ENCODE measurements at places on chromosomes 1 and 21.

- DNase-seq: no peak
Observed at GRCh38 chr1:245969283-245969682, 537.8 kb downstream of the SMYD3 start.

DNA sequence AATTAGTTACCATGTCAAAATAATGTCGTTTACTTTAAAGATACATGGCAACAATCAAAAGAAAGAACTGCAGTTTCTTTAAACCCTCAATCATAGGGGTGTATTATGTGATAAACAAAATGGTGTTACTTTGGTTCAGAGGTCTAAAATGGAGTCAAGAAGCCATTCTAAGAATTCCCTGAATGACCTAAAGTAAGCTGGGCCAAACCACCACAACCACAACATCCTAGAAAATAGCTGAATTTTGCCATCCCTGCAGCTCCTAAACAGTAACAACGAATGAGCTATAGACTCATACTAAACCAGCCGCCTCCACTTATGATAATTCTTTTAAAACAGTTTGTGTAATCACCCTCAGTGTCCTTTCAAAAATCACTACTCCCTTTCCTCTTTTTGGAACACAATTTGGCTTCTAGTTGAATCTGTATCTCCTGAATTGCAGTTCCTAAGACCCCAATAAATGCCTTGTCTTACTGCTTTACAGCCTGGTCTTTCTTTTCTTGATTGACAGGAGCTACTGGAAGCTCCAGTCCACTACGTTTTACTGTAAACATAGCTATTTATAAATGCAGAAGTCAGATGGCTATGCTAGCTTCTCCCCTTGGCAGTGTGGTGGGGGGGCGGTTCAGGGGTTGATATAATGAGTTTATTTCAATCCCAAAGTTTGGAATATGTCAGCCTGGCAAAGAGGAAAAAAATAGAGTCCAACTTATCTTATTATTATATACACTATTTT is 84.3 kb downstream of the PLPPR4 start:
- DNase-seq: no peak

DNA sequence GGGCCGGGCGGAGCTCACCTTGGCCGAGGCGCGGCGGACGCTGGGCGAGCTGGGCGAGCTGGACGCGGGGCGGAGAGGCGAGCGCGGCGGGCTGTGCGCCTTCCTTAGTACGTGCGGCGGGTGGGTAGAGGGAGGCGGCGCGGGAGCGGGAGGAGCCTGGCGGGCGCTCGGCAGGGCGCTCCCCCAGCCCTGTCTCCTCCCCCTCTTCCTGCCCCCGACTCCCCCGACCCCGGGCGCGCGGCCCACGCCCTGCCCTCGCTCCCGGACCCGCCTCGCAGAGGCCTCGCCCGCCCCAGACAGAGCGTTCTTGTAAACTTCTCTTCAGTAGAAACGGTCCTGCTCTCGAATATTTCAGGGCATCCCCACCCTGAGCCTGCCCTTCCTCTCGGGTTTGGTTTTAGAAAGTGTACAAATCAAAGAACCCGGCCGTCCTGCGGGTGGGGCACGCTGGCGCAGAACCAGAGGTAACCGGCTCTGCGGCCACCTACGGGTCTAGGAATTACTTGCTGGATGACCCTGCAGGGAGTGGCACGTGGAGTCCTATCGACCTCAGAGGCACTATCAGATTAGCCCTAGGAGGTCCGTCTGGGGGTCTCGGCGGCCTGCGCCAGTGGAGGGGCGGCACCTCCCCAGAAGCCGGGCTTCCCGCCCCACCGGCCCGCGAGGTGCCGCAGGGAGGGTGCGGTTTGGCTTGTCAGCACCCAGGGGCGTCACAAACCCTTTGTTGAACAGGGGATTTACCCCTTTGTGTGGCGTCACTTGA is at the start of gene S100A10:
S100A10 (minus strand) TSS at position 126 of the 763 bp plus-strand sequence. CDS start 7,629 bp downstream, outside the sequence.
- no peak for DNase-seq

DNA sequence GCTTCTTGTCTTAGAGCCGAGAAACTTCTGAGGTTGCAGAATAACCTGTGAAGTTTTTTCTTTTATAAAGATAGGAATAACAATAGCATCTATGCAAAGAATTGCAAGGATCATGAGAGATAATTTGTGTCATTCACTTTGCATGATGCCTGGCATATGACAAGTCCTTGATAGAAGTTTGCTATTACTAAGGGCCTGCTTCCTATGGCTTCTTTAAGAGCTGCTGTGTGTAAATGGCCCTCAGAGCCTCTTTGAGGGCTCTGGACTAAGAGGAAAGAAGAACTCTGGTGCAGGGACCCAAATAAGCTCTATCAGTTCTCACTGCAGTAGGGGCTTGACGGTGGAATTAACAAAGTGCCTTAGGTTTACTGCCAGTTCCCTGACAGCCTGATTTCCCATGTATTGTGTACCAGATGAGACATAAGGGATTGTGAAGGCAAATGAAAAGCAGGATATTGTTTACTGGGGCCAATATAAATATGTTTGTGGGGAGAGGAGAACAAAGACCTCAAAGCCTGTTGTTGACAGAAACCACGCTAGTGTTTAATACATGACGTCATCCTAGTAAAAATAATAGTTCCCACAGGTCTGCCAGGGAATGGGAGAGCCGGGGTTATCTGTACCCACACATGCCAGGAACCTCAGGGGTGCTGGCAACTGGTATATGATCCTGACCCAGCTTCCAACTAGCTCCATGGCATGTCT is 131.2 kb upstream of the UBE2U start:
- DNase-seq: no peak

DNA sequence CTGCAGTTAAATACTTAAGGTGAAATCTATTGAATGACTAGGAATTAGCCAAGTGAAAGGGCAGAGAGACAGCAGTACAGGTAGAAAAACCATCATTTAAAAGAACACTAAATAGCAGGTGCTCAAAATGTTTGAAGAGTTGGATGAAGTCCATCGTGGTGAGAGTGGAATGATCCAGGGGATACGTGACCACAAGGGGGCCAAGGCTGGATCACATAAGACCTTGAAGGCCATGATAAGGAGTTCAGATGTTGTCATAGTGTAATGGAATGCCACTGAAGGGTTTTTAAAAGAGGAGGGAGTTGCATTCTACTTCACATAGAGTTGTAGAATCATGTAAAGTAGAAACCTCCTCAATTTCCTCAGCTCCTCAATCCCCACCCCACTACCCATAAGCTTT is 34.8 kb upstream of the HOOK1 start:
- no peak for DNase-seq

GRCh38 chr21:38056481-38056880 is 140.2 kb upstream of the KCNJ6 start:
- DNase-seq: no peak

- no peak for DNase-seq
Observed at GRCh38 chr1:89962024-89962741, 32.7 kb upstream of the ZNF326 start.
